ENCODE measurements at places on chromosomes 13 and 19.
A peak's percentile ranks its signal among the peaks of the same experiment; 100 is the strongest.

DNA sequence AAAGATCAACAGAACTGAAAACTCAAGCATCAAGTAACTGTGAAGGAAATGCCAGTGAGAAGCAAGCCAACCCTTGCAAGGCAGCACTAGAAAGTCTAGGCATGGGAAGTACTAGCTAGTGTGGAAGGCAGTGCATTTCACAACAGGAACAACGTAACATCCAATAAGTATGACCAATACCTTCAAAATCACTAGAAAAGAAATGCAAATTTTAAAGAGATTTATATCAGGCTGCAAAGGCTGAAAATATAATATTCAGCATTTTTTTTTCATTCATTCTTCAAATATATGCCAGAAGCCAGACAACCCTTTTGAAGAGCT is 121.9 kb downstream of the DLEU7 start:
- DNase-seq, result no peak

DNA sequence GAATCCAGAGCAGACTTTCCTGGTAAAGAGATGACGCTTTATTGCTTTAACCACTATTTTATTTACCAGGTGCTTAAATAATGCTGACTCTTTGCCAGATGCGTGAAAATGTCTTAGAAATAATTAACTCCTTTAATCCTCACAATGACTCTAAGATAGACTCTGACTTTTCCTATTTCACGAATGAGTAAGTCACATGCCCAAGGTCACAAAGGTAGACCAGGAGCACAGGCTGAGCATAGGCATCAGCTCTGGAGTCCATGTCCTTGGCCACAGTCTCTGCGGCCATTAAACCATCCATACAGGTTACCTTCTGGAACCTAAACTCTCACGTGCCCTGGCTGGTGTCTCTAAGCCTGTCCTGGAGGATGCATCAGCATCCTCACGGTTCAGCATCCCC is 87.3 kb downstream of the ERCC5 start:
- no peak for DNase-seq

DNA sequence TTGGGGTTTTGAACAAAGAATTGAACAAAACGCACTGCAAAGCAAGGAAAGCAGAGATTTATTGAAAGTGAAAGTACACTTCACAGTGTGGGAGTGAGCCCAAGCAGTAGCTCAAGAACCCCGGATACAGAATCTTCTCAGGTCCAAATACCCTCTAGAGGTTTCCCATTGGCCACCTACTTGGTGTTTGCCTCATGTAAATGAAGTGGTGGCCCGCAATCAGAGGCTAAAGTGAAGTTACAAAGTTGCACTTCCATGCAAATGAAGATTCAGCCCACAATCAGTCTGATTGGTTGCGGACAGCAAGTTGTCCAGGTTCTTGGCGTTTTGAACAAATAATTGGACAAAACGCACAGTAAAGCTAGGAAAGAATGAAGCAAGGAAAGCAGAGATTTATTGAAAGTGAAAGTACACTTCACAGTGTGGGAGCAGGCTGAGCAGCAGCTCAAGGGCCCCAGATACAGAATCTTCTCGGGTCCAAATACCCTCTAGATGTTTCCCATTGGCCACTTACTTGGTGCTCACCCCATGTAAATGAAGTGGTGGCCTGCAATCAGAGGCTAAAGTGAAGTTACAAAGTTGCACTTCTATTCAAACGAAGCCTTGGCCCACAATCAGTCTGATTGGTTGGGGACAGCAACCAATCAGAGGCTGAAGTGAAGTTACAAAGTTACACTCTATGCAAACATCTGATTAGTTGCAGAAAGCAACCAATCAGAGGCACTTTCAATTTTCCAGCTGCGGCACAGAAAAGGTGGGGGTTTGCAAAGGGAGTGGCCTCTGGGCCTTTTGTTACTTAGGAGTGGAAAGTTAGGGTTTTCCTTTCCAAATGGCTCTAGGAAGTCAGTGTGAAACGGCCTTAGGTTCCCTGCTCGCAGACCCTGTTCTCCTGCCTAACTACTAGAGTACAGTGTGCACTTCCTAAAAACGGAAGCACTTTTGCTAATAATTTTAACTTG is 4.8 kb upstream of the TM9SF2 start:
- DNase-seq, result peak; percentile 22

GRCh38 chr13:22235285-22235949 is 564.5 kb downstream of the FGF9 start:
- no peak for DNase-seq

GRCh38 chr13:83088858-83089257 is 793.4 kb downstream of the SLITRK1 start:
- DNase-seq, result no peak

DNA sequence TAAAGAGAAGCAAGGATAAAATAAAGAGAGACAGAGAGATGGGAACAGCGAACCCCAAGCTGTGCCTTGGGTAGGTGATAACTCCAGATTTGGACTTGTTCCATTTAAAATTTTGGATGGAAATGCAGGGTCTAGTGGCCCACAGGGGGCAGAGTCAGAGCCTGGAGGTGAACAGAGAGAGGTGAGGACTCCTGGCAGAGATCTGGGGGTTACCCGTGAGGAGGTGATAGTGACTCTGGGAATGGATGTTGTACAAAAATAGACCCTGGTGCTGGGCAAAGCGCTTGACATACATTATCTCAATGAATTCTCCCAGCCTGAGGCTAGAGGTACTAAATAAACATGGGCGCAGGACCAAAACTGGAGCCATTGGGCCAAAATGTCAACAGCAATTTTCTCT is 14.3 kb upstream of the DHRS12 start:
- DNase-seq, result no peak

GRCh38 chr19:39870171-39870971 is 24.2 kb upstream of the FBL start:
- DNase-seq, result no peak

DNA sequence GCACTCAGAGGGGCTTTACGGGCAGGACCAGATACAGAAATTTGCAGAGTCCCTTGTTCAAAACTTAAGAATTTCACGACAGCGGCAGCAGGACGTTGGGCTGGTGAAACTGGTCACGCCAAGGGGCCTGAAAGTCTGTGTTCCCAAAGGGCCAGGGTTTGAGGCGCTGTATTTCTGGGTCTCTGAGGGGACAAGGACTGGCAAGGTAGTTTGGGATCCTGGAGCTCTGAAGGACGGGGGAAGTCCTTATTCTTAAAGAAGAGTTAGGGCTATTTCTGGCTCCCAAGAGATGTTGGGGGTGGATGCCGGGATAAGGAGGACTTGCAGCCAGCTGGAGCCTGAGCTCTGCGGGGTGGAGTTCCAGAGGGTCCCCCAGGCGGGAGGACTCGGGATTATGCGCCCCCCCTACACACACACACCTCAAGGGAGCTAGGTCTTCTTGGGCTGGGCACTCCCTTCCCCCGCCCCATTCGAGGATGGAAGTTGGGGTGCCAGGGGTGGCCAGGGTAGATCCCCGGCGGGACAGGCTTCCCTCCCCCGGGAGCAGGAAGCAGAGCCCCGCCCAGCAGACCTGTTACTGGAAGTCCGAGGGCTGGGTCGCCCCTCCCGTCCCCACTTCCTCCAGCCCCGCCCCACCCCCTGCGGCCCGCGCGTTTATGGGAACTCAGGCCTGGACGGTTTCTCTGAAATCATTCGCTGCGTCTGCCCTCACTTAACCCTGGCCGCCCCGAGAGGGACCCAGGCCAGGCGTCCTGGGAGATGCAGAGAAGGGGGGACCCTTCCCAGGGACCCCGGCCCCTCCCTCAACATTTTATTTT is 5.6 kb downstream of the BCL3 start:
- no peak for DNase-seq

GRCh38 chr13:22162889-22163288 is 492.0 kb downstream of the FGF9 start:
- DNase-seq, result no peak

DNA sequence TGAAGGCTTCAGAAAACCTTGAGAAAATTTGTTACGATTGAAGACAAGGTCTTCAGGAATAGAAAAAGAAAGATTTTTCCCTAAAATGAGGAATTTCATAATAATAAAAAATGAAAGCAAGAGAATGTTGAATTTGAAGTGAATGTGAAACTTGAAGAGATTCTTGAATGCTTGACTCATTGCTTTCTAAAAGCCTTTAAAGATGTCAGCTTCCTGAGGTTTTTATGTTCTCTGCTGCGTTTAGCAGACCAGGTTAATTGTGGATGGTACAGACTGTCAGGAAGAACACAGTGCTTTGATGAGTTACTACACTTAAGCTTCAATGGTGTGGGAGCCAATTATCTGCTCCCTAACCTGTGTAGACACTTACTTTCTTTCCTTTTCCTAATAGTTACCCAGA is 96.3 kb upstream of the FNDC3A start:
- DNase-seq, result no peak

DNA sequence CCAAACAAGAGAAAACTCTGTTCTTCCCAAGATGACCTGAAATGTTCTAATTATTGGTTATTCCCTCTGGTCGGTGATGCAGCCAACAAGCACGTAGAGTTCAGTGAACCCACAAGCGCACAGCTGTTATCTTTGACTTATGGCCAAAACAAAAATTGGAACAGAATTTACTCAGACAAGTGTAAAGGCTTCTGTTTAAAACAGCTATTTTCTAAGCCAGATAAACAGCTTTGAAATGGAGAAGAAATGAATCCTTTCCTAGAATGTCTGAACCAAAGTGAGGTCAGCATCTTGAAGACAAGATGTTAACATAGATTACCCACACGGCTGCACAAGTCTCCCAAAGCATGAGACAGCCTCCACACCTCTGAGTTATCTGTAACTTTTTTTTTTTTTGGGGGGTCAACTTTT is 669.2 kb downstream of the DIAPH3 start:
- DNase-seq, result no peak

DNA sequence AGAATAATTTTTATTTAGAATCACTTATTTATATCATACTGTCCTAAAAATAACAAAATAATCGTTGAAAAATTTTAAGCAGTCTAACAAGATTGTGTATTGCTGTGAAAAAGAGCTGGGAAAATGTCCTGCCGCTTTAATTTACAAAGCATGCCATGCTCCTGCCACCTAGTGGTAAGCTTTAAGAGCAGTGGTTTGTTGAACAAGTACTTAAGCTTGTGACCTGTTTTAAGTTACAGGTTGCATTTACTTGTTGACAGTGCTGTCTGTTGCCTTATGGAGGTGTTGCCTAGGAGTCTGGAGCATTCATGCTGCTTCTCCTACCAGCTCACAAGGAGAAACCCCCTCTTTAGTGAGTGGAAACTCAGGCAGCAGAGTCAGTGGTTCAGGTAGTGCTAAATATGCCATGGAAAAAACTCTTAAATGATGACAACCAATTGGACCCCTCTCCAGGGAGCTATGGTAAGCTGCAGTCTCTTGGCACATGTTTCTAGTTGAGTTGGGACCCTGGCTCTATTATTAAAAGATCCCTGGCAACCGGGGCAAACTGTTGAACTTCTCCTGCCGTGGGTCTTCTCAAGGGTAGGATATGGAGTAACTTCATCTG is 68.4 kb downstream of the SPATA13 start:
- DNase-seq, result no peak

GRCh38 chr19:46825731-46826055 is 25.0 kb downstream of the AP2S1 start:
- DNase-seq, result no peak

DNA sequence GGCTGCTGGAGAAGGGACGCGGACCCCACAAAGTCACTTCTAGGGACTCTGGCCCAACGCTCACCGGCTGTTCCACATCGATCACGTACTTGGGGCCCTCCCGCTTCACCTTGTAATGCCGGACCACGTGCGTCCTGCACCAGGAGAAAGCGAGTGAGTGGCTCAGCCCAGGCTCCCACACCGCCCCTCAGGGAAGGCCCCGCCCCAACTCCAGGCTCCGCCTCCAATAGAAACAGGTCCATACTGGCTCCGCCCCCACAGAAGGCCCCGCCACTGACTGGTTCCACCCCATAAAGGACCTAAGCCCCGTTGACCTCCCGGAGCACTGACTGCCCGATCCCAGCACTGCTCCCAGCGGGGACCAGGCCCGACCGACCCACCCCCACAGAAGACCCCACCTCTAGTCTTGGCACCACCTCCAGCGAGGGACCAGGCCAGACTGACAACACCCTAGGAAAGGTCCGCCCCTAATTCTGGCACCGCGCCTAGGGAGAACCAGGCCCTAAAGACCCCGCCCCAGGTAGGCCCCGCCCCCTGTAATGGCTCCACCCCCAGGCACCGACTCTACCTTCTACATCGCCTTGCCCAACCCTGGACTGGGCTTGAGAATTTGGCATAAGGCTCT is 11.3 kb downstream of the STAP2 start:
- peak; percentile 46 for DNase-seq

GRCh38 chr13:110471833-110472162 is 89.7 kb downstream of the RAB20 start:
- no peak for DNase-seq

- DNase-seq, result no peak
Observed at GRCh38 chr19:47340477-47341208, 8.5 kb upstream of the DHX34 start.

- no peak for DNase-seq
Observed at GRCh38 chr19:28841531-28841930, 371.4 kb downstream of the UQCRFS1 start.

GRCh38 chr13:40974460-40975407 is 44.4 kb downstream of the ELF1 start:
- no peak for DNase-seq

GRCh38 chr13:75643693-75644092 is 7.6 kb downstream of the LMO7 start:
- DNase-seq, result no peak

DNA sequence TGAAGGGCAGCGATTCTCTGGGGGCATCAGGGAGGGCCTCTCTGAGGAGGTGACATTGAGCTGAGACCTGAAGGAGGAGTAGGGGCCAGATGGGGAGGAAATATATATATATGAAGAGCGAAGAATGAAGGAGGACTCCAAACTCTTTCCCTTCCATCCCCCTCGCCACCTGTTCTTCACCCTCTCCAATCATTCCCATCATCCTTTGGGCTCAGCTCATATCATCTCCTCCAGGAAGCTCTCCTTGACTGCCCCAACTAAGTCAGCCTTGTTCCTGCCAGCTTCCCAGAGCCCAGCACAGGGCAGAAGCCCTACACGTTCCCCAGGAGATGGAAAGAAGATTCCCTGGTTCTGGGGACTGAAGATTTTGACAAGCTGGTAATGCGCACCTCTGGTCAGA is 33.0 kb upstream of the SEMA6B start:
- no peak for DNase-seq

GRCh38 chr13:22176968-22177520 is 506.2 kb downstream of the FGF9 start:
- DNase-seq, result no peak

DNA sequence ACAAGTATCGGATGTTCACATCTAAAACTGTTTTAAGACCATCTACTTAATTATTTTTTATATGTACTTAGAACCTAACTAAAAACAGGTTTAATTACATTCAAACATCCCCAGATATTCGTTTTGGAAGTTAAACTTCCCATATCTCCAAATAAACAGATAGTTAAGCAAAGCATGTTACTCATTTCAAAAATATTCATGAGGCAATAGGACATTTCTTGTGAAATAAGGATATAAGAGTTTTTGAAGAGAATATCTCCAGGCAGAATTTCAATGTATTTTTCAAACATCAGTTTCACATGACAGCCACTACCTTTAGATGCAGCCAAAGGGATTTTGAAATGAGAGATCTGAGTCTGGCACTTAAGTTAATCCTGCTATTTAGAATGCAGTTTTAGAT is 697.5 kb downstream of the SLITRK1 start:
- DNase-seq, result no peak
